ENCODE measurements at places on chromosomes 7 and 10.

DNA sequence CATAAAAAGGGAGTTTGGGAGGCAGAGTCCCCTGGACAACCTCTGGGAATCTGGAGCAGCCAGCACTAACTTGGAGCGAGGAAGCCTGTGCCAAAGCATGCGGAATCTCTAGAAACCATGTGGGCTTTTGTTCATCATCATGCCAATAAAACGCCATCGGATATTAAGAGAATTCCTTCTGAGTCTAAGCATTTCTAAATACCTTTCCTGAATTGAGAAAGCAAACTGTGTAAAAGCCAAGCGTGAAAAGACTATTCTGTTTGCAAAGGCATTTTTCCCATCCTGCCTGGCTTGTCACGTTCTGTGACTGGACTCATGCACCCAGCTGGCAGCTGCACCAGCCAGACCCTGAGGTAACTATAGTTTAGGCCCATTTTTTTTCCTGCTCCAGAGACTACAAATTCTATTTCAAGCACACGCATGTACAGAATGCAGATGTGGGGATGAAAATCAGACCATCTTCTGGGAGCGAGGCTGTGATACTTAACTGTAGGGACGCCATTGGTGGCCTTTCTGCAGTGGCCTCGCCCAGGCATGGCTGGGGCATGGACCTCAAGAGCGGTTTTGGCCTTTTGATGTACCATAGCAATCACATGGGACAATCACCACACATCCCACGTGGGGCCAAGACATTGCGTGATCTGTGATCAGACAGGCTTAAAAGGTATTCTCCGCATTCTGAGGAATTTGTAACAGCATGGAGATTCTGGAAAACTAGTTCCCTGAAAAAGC is 218.9 kb downstream of the KIAA1217 start:
- no peak for DNase-seq

GRCh38 chr10:115129752-115130151 is 36.6 kb downstream of the ATRNL1 start:
- peak; percentile 14 for DNase-seq

DNA sequence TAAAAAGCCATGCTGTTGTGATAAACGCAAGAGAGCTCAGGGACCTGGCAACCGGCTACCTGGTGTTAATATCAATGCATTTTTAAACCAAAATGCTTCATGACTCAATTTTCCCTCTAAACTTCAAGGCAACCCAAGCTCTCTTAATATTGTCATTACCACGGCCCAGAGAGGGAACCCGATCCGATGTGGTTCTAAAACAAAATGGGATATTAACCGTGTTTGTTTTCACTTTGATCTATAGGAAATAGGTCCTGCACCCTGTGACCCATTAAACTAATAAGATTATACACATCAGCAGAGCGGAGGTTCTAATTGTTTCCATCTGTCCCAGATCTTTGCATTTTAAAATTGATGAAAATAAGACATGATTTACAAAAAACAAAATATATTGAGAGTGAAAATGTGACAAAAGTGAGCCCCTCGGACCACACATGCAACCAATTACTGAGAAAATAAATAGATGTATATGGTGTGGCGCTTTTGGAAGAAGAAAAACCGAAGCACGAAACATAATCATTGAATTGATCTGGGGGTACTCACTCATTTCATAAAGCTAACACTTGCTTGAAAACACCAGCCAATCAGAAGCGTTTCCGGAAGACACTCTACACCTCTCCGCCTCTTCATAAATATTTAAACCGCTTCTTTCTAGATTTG is 290.3 kb upstream of the NFE2L3 start:
- DNase-seq: no peak

- peak; percentile 19 for DNase-seq
Measured at GRCh38 chr7:84638339-84638697, 443.7 kb upstream of the SEMA3A start.

DNA sequence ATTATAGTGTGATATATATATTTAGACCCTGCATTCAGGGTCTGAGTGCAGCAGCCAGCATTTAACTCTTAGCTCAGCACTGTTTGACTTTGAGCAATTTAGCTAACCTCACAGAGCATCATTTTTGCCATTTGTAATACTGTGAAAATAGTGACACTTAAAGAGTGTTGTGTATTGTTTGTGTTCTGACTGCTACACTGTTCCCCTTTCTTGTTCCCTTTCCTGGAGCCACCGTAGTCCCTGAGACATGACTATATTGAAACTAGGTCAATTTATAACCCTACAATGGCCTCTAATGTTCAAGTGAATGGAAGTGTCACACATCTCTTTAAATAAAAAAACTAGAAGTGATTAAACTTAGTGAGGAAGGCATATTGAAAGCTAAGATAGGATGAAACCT is 20.3 kb upstream of the CD36 start:
- DNase-seq: no peak

DNA sequence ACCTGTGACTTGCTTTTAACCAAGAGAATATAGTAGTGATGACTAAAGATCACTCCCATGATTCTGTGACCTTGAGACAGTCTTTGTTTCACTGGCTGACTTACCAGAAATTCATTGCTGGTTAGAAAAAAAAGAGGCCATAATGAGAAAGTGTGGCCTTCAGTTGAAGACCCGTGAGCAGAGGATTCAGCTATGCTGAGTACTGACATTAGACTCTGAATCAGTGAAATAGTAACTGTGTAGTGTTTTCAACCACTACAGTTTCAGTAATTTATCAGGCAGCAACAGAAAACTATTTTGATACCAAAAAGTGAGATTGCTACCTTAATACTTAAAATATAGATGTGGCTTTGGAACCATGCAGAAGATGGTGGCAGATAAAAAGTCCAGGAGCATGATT is 298.0 kb upstream of the KCND2 start:
- no peak for DNase-seq

GRCh38 chr10:62772186-62772974 is 32.1 kb upstream of the ADO start:
- DNase-seq: no peak

GRCh38 chr10:61896854-61897661 is 4.4 kb upstream of the ARID5B start:
- peak; percentile 31 for DNase-seq

GRCh38 chr10:25811052-25811685 is 122.9 kb upstream of the MYO3A start:
- DNase-seq: no peak

DNA sequence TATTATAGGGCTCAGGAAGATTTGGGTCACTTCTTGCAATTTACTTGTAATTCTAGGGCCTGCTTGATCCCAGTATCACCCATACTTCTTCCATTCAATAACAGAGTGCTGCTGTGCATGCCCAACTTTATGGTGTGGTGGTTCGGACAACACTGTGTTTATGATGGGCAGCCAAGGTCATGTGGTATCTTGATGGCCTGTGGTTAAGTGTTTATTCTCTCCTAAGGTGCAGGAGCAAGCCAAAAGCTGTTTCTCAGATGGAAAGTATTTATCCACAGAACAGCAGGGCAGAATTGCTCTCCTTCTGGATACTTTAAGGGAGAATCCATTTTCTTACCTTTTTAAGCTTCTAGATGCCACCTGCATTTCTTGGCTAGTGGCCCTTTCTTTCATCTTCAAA is 433.8 kb downstream of the SH2D4B start:
- DNase-seq: no peak

GRCh38 chr7:65475040-65475726 is 101.5 kb downstream of the ZNF92 start:
- no peak for DNase-seq

- no peak for DNase-seq
Measured at GRCh38 chr10:78291722-78292121, 258.1 kb downstream of the RPS24 start.

- DNase-seq: no peak
Measured at GRCh38 chr7:114885836-114886235, 36.1 kb upstream of the MDFIC start.

DNA sequence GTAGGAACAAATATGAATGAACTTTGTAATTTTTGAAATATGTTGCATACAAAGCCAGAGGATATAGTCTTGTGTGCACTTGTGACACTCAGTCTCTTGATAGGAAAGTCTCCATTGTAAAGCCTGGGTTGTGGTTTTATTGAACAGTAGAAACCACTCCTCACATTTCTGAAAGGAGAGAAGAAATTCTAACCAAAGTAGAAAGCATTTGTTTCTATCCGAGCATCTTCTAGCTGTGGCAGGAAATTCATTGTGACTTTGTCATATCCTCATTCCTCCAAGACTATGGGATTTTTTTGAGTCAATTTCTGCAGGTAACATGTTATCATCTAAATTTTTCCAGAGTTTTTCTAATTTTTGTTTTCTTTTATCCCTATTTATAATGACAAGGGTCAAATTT is 55.5 kb upstream of the NCF1 start:
- DNase-seq: no peak

- peak; percentile 75 for DNase-seq
Measured at GRCh38 chr7:87876869-87877234, 559 bp downstream of the DBF4 start.

DNA sequence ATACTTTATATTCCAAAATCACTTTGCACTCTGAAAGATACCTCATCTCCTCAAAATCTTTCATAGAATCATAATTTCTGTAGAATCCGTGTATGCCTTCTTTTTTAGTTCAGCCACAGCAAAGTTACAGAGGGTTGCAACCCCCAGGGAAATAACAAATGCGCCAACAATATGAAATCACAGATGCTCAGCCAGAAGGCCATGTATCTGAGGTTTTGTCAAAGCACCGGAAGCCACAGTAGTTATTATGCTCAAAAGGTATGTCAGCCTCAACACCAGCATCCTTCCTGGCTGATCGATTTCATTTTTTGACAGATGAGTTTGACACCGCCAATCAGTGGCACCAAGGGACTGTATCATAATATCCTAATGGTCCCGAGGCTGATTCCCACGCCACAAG is 204.1 kb downstream of the KCNMA1 start:
- DNase-seq: no peak

DNA sequence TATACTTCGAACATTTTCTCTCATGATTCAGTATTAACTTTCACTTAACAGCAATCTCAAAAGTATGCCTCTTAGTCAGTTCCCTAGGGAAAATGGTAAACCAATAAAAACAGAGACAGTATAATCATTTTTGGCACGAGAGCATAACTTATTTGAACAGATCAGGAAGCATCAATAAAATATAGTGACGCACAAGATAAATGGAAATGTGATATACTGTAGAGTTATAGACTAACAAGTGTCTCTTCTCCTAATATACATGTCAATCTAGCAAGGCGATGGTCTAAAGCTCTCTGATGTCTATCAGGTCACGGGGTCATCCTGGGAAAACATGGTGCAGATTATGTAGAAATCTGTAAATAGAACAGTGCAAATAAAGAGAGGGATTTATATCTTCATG is 131.6 kb downstream of the HGF start:
- DNase-seq: peak; percentile 45

DNA sequence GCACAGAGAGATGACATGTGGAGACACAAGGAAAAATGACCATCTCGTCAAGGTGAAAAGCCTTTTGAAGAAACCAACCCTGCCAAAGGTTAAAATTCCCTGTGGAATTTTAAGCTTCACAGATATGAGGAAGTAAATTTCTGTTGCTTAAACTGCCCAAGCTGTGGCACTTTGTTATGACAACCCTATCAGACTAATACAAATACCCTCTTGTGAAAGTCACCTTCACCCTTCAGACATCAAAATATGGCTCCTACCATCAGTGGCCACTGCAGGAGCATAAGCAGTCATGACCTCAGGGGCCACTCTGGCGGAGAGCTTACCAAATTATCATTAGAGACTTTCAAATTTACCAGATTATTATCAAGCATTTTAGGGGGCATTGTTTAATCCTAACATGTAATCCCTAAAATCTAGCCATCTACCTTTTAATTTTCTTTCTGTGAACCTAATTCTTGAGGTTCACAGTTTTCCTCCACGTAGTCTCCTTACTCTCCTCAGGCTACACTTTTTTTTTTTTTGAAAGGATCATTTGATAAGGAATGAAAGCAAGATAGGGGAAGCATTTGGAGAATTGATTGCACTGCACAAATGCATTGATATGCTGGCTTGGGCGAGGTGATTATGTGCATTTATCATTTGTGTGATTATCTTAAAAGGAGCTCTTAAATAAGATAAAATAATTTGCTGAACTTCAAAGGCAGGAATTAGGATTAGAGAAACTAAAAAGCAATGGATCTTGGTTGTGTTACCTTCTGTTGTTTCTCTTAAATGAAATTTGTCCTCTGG is 90.3 kb downstream of the TMEM168 start:
- DNase-seq: no peak

- DNase-seq: no peak
Measured at GRCh38 chr7:20200971-20201370, 16.2 kb downstream of the MACC1 start.

DNA sequence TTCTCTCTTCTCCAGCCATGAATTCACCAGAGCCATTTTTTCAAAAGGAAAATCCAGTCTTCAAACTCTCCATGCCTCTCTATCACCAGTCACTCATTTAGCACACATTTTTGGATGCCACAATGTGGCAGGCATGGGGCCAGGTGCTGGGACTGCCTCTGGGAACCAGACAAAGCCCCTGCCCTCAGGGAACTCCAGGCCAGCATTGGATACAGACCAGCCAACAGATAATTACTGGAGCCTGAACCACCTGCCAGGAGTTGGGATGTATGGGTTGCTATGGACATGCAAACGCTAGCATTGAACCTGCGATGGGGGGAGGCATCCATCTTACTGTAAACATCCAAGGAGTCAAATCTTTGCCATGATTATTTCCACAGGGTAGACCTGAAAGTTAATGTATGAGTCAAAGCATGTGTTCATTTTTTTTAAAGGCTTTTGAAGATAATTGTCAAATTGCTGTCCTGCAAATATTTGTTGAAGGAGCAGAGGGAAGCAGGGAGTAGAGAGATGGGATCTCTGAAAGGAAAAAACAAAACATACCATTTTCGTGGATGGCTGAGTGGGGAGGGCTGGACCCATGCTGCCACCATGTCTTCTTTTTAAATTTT is 43.2 kb downstream of the SRRM3 start:
- DNase-seq: no peak

DNA sequence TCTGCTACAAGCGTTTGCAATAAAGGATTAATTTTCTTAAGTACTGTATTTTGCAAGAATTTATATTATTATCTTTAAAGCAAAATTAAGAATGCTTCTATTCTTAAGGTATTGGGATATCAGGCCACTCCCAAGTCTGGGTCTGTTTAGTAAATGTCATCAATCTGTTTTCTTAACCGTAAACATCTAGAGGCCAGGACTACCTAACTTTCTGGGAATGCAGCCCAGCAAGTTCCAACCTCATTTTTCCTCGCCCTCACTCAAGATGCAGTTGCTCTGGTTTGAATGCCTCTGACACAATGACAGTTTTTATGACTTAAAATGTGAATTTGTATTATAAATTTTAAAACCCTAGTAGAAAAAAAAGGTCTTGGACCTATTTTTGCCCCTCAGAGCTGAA is 143.5 kb downstream of the INHBA start:
- DNase-seq: peak; percentile 37

GRCh38 chr7:91596287-91596686 is 284.2 kb downstream of the MTERF1 start:
- DNase-seq: no peak
